Osteoblast (primary cell): ENCODE measurements at places on chromosomes 1 and 21. TPM values are rescaled to one million over a fixed set of nuclear protein-coding genes. Genes with fewer than 3 reads are reported as not detected.

The IRF6 gene
- under 0.01 and 0.72 TPM in 2 replicates for total RNA-seq

The FCRLA gene
- total RNA-seq = 0.88 and 1.4 TPM in 2 replicates

The OR2L5 gene
- not detected in 2 replicates for total RNA-seq

GRCh38 chr1:227886503-227886961, 61.2 kb downstream of the WNT9A start:
- H3K36me3 ChIP-seq = no peaks in the 10 kb centered on the region
- no peaks in the 10 kb centered on the region for H3K27me3 ChIP-seq

- H3K27ac ChIP-seq = no peak overlapping the region
- peak overlapping the region; percentile 22 for H3K4me3 ChIP-seq
- no peaks in the 10 kb centered on the region for H3K36me3 ChIP-seq
- H3K27me3 ChIP-seq = no peaks in the 10 kb centered on the region
- no peak for DNase-seq
Measured at GRCh38 chr1:232690285-232690935, 60.5 kb upstream of the SIPA1L2 start.

DNA sequence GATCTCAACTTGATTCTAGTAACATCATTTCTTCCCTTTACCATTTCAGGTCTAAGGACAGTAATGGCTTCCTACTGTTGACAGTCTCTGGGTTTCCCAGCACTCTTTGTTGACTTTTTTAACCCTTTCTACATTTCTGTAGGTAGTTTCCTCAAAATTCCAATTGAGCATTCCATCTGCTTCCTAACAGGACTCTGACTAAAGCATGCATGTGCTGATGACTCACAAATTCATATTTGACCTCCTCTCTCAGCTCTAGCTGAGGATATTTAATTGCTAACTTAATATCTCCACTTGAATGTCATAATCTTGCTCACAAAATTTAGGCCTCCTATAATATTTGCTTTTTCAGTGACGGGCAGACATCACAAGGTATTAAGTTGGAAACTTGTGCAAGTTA, 93.3 kb upstream of the ZNHIT6 start:
- no peak overlapping the region for H3K4me3 ChIP-seq
- H3K36me3 ChIP-seq = no peaks in the 10 kb centered on the region

- no peaks in the 10 kb centered on the region for H3K27me3 ChIP-seq
- H3K27ac ChIP-seq = no peak overlapping the region
- H3K36me3 ChIP-seq = no peaks in the 10 kb centered on the region
Measured at GRCh38 chr1:197388801-197389200, 120.7 kb downstream of the CRB1 start.

- H3K4me3 ChIP-seq = no peak overlapping the region
- no peaks in the 10 kb centered on the region for H3K4me1 ChIP-seq
- no peak for DNase-seq
- H3K27ac ChIP-seq = no peak overlapping the region
- no peaks in the 10 kb centered on the region for H3K27me3 ChIP-seq
Measured at GRCh38 chr1:165296205-165296604, 60.3 kb downstream of the LMX1A start.

GRCh38 chr1:31437433-31438037, 24.5 kb downstream of the SERINC2 start:
- no peaks in the 10 kb centered on the region for H3K36me3 ChIP-seq
- no peak overlapping the region for H3K4me3 ChIP-seq
- H3K27me3 ChIP-seq = no peaks in the 10 kb centered on the region
- no peak for DNase-seq

GRCh38 chr1:14639291-14640050, 41.0 kb downstream of the KAZN start:
- no peak overlapping the region for H3K27ac ChIP-seq
- H3K4me3 ChIP-seq = no peak overlapping the region
- DNase-seq = no peak
- H3K36me3 ChIP-seq = no peaks in the 10 kb centered on the region

DNA sequence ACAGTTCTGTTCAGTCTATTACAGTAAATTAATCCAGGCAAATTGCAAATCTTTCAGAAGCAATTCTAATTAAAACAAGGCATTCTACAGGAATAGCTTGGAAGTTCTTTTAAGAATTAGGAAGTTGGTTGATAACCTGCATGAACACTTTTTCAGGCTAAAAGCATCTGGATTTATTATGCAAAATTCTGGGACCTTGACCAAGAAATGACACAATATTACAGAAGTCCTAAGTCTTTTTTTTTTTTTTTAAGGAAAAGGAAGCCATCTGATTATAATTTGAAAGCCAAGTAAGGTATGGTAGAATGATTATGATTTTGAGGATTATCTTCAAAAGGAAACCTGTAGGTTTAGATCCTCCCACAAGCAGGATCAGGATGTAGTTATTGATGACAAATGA, 74.7 kb upstream of the KCNK2 start:
- no peaks in the 10 kb centered on the region for H3K36me3 ChIP-seq
- peaks cover 21% of the 10 kb centered on the region for H3K4me1 ChIP-seq
- DNase-seq = no peak
- H3K4me3 ChIP-seq = peak overlapping the region; percentile 62
- no peaks in the 10 kb centered on the region for H3K27me3 ChIP-seq

DNA sequence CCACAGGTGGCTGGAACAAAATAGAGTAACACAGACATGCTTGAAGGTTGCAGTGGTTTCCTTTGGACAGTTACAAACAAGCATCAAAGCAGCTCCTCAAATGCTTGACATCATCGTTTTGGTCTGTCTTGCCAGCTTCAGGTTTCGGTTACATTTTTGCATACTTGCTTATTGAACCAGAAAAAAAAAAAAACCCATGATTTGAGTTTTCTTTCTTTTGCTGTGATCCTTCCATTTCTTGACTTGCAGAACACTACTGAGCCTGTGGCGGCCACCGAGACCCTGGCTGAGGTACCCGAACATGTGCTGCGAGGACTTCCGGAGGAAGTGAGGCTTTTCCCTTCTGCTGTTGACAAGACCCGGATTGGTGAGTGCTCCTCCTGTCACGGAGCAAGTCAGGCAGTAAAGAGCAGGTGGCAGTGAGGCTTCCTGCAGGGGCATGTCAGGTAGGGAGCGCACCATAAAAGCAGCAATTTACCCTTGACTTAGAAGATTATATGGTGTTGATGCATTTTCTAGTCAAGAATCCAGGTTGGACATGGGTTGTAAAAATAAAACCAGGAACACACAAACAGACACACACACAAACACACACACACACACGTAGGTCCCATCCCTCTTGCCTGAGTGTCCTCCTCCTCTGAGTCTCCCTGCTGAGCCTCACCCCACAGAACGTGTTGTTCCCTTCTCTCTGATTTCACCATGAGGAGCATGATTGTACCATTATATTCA, 30.9 kb downstream of the PRDM2 start:
- no peak overlapping the region for H3K4me3 ChIP-seq
- DNase-seq = no peak
- H3K27me3 ChIP-seq = no peaks in the 10 kb centered on the region
- no peak overlapping the region for H3K27ac ChIP-seq
- no peaks in the 10 kb centered on the region for H3K36me3 ChIP-seq
- peaks cover 13% of the 10 kb centered on the region for H3K4me1 ChIP-seq
